ENCODE measurements at places on chromosomes 12 and 14.

DNA sequence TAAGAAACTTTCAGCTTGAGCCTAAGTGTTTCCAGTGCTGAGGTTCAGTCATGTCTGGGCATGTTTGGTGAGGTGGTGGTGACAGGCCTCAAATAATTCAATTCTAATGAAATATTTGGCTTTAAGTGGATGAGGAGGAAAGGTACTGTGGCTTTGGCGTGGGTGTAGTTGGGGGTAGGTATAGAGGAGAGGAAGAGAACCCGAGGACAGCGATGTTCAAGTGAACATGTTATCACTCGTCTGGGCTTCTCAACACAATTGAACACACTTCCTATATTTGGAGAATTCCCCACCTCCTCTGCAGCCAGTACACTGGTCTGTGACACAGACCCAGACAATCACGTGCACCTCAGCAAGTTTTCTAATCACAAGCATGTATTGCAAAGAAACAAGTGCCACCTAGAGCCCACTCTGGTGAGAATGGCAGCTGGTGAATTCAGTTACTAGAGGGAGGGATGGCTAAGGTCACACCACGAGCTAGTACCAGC, 53.0 kb downstream of the IFNG-AS1 start:
- DNase-seq: no peak
- H3K4me3 ChIP-seq: no peak overlapping the region
- no peaks in the 10 kb centered on the region for H3K36me3 ChIP-seq
- no peaks in the 10 kb centered on the region for H3K27me3 ChIP-seq

- DNase-seq: no peak
- H3K27ac ChIP-seq: no peak overlapping the region
- no peak overlapping the region for H3K4me3 ChIP-seq
- H3K36me3 ChIP-seq: peaks cover 49% of the 10 kb centered on the region
- H3K4me1 ChIP-seq: peaks cover 16% of the 10 kb centered on the region
Measured at GRCh38 chr14:75042035-75042434, 9.2 kb downstream of the MLH3 start.

DNA sequence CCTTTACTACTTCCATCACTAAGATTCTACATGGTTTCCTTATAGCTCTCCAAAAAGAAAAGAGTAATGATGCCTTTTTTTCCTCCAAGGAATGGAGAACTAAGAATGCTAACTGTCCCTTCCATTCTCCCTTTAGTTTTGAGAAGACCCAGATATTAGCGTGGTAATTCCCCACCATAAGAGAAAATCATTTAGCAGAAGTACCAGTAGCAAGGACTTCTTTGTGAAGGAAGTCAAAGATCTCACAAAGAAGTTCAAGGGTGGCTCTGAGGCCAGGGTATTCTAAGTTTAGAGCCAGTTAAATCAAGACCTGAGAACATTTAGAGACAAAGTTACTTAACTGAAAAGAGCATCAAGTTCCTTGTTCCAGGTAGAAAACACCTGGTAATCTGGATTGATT, 7.3 kb downstream of the USP15 start:
- peak overlapping the region; percentile 6 for H3K4me3 ChIP-seq
- peaks cover 65% of the 10 kb centered on the region for H3K4me1 ChIP-seq
- DNase-seq: no peak
- H3K36me3 ChIP-seq: peaks cover 46% of the 10 kb centered on the region
- H3K27ac ChIP-seq: peak overlapping the region; percentile 39
- H3K27me3 ChIP-seq: no peaks in the 10 kb centered on the region

DNA sequence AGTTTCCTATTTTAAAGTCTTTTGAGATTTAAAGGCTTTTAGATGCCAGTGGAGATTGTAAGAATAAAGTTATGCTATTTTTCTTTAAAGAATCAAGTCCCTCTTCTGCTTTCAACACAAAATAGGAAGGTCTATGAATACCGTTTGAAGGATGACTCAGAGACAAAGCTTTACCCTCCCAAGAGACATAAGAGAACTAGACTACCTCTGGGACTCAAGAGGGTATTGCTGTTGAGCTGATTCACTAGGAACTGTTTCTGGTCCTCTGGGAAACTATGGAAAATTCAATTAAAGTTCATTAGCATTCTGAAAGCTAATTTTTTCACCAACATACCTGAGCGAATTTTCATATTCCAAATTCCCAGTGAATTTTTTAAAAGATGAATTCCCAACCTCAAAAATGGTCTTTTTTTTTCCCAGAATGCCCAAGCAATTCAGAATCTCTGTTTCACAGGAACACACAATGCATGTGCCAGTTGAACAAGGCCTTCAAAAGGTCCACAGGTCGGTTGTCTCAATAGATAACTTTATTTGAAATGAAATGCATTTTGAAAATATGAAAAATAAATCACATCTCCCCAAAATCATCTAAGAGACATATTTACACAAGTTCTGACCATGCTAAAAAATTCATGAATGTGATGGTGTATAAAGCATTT, 6.5 kb downstream of the PHLDA1 start:
- no peak for DNase-seq
- H3K27me3 ChIP-seq: no peaks in the 10 kb centered on the region
- H3K36me3 ChIP-seq: peaks cover 57% of the 10 kb centered on the region
- H3K4me1 ChIP-seq: peaks cover 61% of the 10 kb centered on the region
- no peak overlapping the region for H3K4me3 ChIP-seq

DNA sequence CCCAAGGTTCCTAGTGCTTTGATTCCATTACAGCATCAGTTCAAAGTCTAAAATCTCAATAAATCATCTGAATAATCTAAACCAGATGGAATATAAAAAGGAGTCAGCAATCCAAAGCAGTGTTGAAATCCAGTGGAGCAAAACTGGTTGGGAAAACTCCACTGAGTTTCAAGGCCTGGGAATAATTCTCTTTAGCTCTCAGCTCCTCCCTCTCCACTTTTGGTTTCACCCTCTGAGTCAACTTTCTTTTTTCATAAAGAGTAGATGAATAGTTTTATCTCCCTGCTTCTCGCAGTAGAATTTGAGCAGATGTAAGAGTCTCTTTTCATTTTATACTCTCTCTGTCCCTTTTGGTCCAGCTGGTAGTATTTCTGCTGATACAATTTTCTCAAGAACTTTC, 338.6 kb downstream of the APAF1 start:
- no peaks in the 10 kb centered on the region for H3K27me3 ChIP-seq
- no peak overlapping the region for H3K4me3 ChIP-seq
- H3K4me1 ChIP-seq: no peaks in the 10 kb centered on the region
- no peaks in the 10 kb centered on the region for H3K36me3 ChIP-seq

DNA sequence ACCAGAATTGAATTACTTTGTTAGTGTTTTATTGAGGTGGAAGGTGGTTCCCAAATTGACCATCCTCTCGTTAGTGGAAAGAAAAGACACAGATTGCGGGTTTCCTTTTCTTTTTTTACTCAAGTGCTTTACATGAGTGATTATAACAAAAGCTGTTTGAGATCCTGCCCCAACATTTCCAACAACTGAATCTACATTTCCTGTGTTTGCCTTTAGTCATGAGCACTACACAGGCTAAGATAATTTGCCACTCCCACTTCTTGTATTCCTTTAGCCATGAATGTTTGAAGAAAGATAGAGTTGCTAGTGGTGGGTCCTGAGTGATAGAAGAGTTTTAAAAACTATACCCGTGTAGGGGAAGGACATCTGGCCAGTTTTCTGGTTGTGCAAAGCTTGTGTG, 16.0 kb downstream of the RERGL start:
- no peaks in the 10 kb centered on the region for H3K36me3 ChIP-seq
- H3K4me1 ChIP-seq: no peaks in the 10 kb centered on the region
- DNase-seq: no peak
- H3K27ac ChIP-seq: no peak overlapping the region

DNA sequence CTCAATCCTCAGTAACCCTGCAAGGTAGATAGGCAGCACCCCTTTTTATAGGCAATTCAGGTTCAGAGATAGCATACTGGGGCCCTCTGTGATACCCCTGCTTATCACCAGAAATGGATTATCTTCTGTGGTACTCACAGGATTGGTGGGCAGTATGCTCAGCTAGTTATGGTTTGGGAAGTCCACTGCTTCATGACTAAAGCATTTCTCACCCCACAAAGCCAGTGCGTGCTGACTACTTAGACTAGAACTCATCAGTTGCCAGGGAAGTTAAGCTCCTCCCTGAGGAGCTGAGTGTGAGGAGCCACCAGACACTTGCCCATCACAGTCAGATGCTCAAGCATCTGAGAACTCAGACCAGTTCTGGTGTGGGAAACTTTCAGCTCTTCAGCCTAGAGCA, 76.3 kb downstream of the SCAF11 start:
- no peaks in the 10 kb centered on the region for H3K27me3 ChIP-seq
- no peak overlapping the region for H3K27ac ChIP-seq
- H3K4me3 ChIP-seq: no peak overlapping the region
- no peaks in the 10 kb centered on the region for H3K4me1 ChIP-seq
- no peak for DNase-seq

DNA sequence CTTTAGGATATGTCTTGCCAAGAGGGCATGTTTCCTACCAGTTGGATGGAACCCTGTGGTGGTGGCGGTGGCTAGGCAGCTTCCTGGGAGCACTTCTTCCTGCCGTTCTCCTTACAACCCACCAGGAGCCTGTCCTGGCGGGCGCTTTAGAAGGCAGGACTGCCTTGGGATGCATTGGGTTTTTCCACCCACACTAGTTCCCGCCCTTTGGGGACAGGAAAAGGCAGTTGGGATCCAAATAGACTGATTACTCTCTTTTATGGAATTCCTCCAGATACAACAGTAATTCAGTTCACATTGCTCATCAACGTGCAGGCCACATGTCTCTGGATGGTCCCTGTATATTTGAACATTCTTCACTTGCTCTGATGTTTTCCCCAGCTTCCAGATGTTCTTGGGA, 305.7 kb upstream of the SSTR1 start:
- H3K4me3 ChIP-seq: no peak overlapping the region
- no peaks in the 10 kb centered on the region for H3K36me3 ChIP-seq
- H3K27ac ChIP-seq: no peak overlapping the region
- H3K4me1 ChIP-seq: peaks cover 3% of the 10 kb centered on the region

- H3K4me1 ChIP-seq: peaks cover 43% of the 10 kb centered on the region
- peak within 1 kb of the TSS; percentile 92 for H3K4me3 ChIP-seq
- H3K27me3 ChIP-seq: no peaks in the 10 kb centered on the region
- peaks cover 32% of the 10 kb centered on the region for H3K36me3 ChIP-seq
- H3K27ac ChIP-seq: peak within 1 kb of the TSS; percentile 89
- DNase-seq: peak; percentile 89
Measured at GRCh38 chr12:49060237-49061156, at the start of gene KMT2D. Gene KMT2D, minus strand, starts transcription at chr12:49060794. Its CDS starts 5,470 bp downstream, at chr12:49055324.

- no peaks in the 10 kb centered on the region for H3K36me3 ChIP-seq
- H3K4me3 ChIP-seq: no peak overlapping the region
- DNase-seq: no peak
- H3K4me1 ChIP-seq: no peaks in the 10 kb centered on the region
- no peaks in the 10 kb centered on the region for H3K27me3 ChIP-seq
Measured at GRCh38 chr12:7647071-7647470, 18.6 kb downstream of the APOBEC1 start.

GRCh38 chr12:118336123-118336522, 36.6 kb downstream of the TAOK3 start:
- H3K4me1 ChIP-seq: peaks cover 23% of the 10 kb centered on the region
- H3K4me3 ChIP-seq: no peak overlapping the region
- H3K27me3 ChIP-seq: no peaks in the 10 kb centered on the region
- no peak overlapping the region for H3K27ac ChIP-seq
- DNase-seq: no peak

GRCh38 chr12:14825256-14825655, 11.3 kb upstream of the SMCO3 start:
- no peak for DNase-seq
- H3K27me3 ChIP-seq: no peaks in the 10 kb centered on the region
- no peak overlapping the region for H3K4me3 ChIP-seq
- no peaks in the 10 kb centered on the region for H3K36me3 ChIP-seq
- H3K4me1 ChIP-seq: peaks cover 7% of the 10 kb centered on the region

DNA sequence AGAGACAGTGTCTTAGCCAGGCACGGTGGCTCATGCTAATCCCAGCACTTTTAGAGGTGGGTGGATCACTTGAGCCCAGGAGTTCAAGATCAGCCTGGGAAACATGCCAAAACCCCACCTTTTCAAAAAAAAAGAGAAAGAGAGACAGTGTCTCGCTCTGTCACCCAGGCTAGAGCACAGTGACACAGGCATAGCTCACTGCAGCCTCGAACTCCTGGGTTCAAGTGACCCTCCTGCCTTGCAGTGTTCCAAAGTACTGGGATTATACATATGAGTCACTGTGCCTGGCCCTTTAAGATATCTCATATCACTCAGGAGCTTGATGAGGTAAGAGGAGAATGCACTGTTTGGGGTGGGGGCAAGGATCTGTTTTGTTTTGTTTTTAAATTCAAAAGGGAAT, 48.1 kb upstream of the LTBP2 start:
- no peak for DNase-seq
- no peaks in the 10 kb centered on the region for H3K27me3 ChIP-seq
- no peaks in the 10 kb centered on the region for H3K4me1 ChIP-seq
- H3K4me3 ChIP-seq: no peak overlapping the region

- peak overlapping the region; percentile 61 for H3K27ac ChIP-seq
- no peak for DNase-seq
- no peaks in the 10 kb centered on the region for H3K27me3 ChIP-seq
- H3K4me3 ChIP-seq: no peak overlapping the region
- H3K36me3 ChIP-seq: peaks cover 5% of the 10 kb centered on the region
Measured at GRCh38 chr12:47828008-47828975, 8.6 kb upstream of the HDAC7 start.

- H3K4me3 ChIP-seq: no peak overlapping the region
- no peak overlapping the region for H3K27ac ChIP-seq
- H3K36me3 ChIP-seq: no peaks in the 10 kb centered on the region
- DNase-seq: no peak
Measured at GRCh38 chr12:21946983-21947382, 5.8 kb upstream of the ABCC9 start.

DNA sequence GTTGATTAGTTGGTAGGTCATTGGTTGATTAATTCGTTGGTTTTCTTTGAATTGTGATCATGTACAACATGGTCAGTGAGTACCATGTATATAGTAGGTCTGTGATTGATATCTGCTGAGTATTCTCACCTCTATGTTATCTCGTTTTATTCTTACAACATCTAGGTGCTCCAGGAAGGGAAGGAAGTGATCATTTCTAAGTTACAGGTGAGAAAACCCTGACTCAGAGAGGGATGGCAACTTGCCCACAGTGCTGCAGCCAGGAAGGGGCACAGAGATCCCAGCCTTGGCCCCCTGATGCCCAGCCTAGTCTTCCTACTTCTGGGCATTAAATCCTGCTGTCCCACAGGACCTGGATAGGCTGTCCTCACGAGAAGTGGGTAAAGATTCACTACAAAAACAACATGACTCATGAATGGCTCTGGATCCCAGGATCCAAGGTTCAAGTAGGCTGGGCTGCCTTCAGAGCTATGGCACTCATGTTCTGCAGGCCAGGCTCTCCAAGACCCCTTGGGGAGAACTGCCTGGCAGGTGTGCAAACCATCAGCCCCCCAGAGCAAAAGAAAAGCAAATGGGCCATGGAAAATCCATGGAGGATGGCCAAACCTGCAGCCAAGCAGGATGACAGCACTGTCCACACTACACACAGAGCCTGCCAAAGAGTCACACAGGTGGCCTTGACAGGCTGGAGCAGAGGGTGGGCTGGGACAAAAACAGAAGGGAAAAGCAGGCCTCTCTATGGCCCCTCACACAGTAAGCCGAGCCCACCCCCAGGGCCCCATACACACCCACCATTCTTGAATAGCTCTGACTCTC, 146.2 kb downstream of the BCL11B start:
- DNase-seq: no peak
- H3K4me3 ChIP-seq: no peak overlapping the region
- H3K4me1 ChIP-seq: peaks cover 4% of the 10 kb centered on the region
- H3K27ac ChIP-seq: no peak overlapping the region
